Stimulated activated CD4-positive, alpha-beta T cell treated with anti-CD3 and anti-CD28 coated beads, Interleukin-4, amount 100 ng/mL, for 4 hours (primary cell): ENCODE measurements at places on chromosomes 7 and 10.

- DNase-seq: no peak
Observed at GRCh38 chr10:11869219-11869618, 46.1 kb downstream of the PROSER2 start.

- no peak for DNase-seq
Observed at GRCh38 chr7:95859429-95859828, 87.1 kb downstream of the DYNC1I1 start.

DNA sequence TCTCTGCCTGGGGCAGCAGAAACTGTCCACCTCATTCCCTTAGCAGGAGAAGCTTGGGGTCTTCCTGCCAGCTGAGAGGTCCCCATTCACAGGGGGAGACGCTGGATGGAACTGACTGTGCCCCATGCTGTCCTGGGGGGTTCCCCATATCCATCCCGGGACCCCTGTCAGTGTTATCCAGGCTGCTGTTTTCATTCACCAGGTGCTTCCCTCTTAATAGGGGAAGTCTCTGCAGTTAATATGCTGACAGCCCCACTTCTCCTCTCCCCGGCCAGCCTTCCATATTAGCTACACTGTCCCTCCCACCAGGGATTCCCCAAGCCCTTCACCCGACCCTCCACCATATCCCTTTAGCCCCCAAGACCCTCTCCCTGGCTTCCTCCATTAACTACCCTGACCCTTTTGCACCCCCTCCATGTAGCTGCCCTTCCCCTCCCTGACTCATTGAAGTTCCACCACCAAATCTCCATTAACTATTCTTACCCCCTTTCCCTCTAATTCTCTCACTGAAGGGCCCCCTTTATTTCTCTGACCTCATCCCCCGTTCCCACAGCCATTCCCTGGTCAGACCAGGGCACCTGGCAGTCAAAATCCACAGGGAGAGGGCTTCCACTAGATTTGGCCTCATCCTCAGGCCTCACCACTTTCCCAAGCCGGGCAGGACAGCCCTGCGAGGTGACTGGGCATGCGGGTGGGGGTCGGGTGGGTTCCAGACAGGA lies 92.0 kb upstream of the PAX2 start:
- no peak for DNase-seq

DNA sequence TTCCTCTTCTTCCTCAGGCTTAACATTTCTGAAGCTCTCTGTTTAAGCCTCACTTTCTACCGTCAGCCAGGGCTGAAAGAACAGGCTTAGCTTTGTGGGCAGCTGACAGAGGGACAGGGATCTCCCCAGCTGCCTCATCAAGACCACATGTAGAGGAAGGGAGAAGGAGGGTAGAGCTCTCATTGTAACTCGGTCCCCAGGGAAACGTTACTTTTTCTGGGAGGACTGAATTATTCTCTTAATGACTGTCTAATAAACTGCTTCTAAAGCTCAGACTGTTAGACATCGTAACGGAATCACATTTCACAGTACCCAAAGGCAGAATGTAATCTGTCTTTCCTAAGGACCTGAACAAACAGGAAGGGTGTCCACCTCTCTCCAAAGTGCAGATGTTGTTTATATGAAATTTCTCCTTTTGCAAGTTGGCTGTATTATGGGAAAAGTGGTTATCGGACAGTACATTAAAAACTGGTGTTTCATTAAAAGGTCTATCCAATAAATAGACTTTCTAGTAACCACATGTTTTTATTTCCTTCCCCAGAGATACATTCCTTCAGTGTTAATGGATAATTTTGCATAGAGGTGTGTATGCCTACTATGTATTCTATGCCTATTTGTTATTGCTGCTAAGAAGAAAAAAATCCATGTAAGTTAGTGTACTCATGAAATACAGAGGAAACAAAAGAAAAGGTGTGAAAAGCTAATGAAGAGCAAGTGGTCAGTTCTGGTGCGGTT lies 144.2 kb downstream of the CTTNBP2 start:
- no peak for DNase-seq

DNA sequence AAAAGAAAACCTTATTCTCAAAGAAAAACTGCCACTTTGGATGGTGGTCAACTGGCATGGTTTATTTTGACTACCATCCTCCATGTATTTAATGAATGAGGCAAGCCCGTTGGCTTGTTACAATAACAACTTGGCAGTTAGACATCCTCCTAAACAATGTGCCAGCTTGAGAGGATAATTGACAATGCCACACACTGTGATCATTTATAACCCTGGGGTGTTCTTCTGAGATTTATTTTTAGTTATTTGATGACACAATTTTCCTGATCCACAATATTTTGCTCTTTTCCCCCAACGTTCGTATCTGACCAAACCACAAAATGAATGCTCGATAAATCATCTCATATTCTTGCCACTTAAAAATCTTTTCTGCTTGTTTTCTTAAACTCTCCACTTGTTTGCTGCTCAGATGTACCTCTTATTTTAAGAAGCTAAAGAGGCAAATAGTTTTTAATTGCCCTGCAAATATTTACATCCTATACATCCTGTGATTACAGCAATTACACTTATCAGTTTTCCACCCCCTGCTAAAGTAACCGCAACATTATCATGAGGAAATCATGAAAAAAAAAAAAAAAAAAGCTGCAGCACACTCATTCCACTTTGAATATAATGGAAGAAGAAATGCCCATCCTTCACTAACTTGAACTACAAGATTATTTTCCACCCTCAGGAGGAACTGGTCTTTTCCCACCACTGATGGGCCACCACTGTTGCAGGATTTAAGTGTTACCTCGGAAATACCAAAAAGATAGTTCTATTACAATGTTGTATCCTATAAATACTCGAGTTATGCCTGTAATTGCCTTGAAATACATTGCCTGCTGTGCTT lies 119.9 kb downstream of the MBL2 start:
- DNase-seq: no peak
